Stimulated activated CD4-positive, alpha-beta T cell treated with anti-CD3 and anti-CD28 coated beads, Interleukin-1b, Interleukin-23, amount 100 ng/mL, for 1 hour (primary cell): ENCODE measurements at places on chromosomes 4 and X.

GRCh38 chr4:13872155-13872554 is 244.6 kb upstream of the BOD1L1 start:
- DNase-seq: no peak

- no peak for DNase-seq
These were observed 202.1 kb downstream of the CENPC start for GRCh38 chr4:67343199-67343598.

DNA sequence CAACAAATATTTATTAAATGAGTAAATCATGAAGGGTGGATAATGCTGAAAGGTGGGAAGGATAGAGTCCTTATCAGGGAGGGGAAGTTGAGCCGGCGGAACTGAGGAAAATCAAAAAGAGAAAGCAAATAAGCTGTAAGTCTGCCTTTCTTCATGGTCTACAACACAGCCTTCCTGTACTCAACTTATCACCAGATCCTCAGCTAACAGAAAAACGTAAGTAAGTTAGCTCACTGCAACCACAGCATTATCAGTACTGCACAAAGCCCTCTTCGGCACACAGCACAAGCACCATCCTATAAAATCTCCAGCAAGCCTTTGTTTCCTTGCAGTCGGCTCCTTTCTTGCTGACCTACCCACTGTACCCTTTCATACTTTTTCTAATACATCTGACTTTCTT is 70.3 kb downstream of the CRMP1 start:
- DNase-seq: no peak

- no peak for DNase-seq
These were observed 241.1 kb upstream of the PPP1R2C start for GRCh38 chrX:43019021-43019420.

- DNase-seq: no peak
These were observed 135.9 kb downstream of the CPE start for GRCh38 chr4:165514739-165515138.

GRCh38 chrX:129802863-129803262 is 23.1 kb downstream of the SASH3 start:
- DNase-seq: no peak

GRCh38 chrX:5936438-5936837 is 292.2 kb downstream of the NLGN4X start:
- no peak for DNase-seq

- no peak for DNase-seq
These were observed 123.7 kb upstream of the PSAPL1 start for GRCh38 chr4:7558436-7558835.

GRCh38 chrX:13064599-13065143 is 20.3 kb upstream of the FAM9C start:
- no peak for DNase-seq

DNA sequence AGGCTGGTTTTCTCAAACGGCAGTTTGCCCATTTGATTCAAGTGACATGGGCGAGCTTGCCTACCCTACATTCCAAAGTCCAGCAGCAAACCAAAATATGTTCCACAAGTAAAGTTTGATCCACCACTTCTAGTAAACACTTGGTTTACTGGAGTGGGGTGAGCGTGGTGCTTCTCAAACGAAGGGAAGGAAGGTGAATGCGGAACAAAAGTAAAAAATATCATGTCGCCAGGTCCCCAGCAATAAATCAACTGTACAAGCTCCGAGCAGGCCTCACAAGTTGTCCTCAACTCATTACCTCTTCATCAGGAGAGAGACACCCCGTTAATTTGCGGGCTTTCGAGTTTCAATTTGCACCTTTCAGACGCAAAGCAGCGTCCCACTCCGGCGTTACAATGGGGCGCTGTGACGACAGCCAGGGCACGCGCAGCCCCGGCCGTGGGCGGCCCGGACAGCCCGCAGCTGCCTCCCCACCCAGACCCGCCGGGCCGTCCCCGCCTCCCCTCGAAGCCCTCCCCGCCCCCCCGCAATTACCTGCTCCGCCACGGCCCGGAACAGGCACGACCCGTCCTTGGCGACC is 1.0 kb downstream of the OTUD4 start:
- peak; percentile 27 for DNase-seq

DNA sequence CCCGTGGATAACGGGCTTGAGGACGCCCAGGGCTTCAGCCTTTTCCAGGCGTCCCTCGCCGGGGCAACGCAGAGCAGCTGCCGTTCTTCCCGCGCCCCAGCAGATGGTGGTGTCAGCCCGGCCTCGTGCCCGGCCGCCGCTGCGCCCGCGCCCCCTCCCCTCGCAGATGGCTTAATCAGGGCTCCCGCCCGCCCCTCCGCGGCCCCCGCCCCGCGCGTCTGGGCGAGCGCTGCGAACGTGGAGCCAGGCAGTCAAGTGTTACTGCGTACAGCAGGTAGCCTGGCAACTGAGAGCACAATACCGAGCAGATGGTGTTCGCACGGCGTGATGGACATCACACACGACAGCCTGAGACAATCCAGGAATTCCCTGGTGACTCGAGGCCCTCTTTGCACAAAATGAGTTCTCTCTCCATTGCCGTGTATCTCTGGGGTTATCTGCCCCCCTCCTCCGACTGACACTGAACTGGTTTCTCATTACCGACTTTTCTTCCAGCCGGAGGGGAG is 69.3 kb downstream of the MGST2 start:
- no peak for DNase-seq

GRCh38 chr4:87304745-87305432 is 17.8 kb downstream of the HSD17B13 start:
- no peak for DNase-seq
